ENCODE measurements at places on chromosomes 16 and 17.

DNA sequence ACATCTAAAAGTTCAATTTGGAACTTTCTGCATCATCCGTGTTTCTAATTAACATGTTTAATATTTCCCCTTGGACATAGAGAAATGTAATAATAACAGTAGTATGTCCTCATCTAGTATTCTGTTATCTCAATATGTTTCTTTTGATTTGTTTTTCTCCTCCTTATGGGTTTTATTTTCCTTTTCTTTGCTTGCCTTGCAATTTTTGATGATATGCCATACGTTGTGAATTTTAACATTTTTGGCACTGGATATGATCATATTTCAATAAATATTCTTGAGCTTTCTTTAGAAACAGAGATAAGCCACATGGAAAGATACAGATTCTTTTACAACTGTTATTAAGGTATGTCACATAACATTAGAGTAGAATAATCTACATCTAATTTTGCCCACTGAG, 1316.2 kb downstream of the CDH8 start:
- no peak for ATAC-seq

- ATAC-seq, result no peak
Measured at GRCh38 chr16:88883117-88883895, 16.8 kb upstream of the PABPN1L start.

DNA sequence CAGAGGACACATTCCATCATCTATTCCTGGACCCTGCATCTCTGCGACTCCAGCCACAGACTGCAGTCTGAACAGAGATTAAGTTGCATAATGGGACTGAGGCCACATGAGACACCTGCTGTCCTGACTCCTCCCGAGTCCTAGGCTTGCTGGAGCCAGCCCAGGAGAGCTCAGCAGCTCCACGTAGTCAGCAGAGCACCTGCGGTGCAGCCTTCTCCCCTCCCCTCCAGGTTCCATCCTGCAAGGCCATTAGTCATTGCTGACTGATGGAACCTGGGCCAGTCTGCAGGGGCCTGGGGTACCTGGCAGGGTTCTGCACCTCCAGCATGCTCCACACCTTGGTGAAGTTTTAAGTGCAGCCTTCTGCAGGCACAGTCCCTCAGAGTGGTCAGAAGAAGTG, 76.7 kb downstream of the PLD6 start:
- no peak for ATAC-seq

GRCh38 chr16:64991001-64991400, 130.9 kb downstream of the CDH11 start:
- ATAC-seq, result no peak

DNA sequence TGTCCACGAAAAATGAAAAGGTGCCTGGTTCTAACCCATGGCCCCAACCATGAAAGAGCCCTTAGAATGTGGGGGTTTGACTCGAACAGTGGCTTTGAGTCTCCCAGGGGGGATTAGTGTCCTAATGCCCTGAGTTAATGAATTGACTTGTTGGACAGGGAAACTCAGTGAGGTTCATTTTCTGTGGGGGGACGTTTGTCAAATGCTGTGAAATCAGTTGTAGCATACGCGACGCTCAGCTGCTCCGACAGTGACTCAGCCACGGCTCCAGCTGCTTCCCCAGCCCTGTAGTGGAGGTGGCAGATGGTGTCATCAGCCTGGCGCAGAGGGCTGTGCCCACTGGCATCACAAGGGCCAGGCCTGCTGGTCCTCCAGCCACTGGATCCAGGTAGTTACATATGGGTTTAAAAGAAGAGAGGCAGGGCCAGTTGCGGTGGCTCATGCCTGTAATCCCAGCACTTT, 3.9 kb upstream of the TMEM235 start:
- ATAC-seq, result no peak

DNA sequence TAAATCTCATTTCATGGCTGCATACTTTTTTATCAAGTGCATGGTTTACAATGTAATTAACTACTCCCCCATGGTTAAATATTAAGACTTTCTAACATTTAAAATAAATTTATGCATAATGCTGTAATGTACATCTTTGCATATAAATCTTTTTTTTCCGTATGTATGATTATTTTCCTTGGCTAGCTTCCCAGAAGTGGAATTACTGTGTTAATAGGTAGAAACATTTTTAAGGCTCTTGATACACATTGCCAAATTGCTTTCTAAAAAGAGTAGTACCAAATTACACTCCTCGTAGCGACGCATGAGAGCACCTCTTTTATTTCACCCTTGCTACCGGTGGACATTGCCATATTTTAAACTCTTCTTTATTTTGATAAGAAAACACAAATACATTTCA, 141.1 kb downstream of the DNAH9 start:
- no peak for ATAC-seq

GRCh38 chr16:28087675-28088300, 24.3 kb upstream of the GSG1L start:
- no peak for ATAC-seq

DNA sequence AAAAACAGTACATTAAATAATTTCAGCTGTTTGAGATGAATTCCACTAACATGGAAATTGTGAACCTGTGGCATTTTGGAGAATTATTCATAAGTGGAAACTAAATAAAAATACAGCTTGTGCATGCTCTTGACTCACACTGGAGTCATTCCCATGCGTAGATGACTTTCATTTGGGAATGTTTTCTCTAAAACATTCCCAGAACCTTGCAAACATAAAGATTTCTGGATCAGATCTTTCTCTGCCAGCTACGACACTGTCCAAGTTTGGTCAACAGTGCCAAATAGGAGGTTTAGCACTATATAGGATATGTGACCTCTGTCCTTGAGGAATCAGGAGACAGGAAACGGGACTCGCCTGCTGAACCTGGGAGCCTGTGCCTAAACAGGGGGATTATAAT, 400.9 kb downstream of the SLC39A11 start:
- no peak for ATAC-seq

GRCh38 chr17:47057830-47058229, 78.8 kb upstream of the RPRML start:
- no peak for ATAC-seq

DNA sequence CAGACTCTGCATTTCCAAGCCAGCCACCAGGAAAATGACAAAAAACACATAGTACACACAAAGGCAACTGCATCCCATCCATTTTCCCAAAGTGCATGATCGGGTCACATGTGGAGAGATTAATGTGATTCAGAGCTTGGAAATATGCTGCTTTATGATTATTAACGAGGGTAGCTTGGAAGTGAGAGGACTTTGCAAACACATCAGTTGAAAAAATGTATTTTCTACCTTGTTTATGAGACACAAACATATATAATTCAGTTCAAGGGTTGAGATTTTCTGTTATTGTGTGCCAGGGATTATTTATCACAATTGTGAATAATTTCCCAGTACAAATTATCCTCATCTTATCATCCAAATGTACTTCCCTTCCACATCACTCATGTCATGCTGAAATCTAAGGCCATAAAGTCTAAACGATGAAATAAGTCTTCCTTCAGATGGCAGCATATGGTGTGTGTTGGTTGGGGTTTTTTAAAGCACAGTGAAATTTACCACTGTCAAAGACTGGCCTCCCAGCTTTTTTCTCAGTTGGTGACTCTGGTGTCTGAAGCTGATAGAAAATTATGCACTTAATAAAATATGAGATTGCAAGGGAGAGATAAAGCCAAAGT, 104.7 kb upstream of the ADAMTS18 start:
- no peak for ATAC-seq

Data from activated CD4-positive, CD25-positive, alpha-beta regulatory T cell treated with anti-CD3 and anti-CD28 coated beads, Interleukin-2, amount 50 U/mL, for 24 hours (primary cell).